ENCODE measurements at places on chromosomes 7 and 10.

- no peak for DNase-seq
Observed at GRCh38 chr7:51314726-51315125, 1.9 kb downstream of the COBL start.

DNA sequence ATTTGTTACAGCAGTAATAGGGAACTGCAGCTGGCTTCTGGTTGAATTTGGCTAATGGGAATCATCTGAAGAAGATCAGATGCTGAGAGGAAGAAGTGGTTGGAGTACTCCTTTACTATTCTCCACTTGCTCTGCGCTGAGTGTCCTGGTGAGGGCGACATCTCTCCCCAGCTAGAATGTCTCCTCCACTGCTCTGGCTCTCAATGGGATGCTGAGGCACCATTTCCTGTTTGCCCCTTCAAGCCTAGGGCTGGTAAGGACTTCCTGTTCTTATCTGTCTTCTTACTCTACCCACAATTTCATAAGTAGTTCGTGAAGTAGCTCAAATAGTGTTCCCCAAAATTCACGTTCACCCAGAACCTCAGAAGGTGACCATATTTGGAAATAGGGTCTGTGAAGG is 43.2 kb upstream of the TES start:
- DNase-seq, result no peak

GRCh38 chr7:39488467-39489393 is 77.5 kb upstream of the YAE1 start:
- DNase-seq, result no peak

- no peak for DNase-seq
Observed at GRCh38 chr7:26385240-26385639, 93.6 kb downstream of the SNX10 start.

GRCh38 chr7:28483112-28483511 is 70.8 kb downstream of the CREB5 start:
- DNase-seq, result no peak

DNA sequence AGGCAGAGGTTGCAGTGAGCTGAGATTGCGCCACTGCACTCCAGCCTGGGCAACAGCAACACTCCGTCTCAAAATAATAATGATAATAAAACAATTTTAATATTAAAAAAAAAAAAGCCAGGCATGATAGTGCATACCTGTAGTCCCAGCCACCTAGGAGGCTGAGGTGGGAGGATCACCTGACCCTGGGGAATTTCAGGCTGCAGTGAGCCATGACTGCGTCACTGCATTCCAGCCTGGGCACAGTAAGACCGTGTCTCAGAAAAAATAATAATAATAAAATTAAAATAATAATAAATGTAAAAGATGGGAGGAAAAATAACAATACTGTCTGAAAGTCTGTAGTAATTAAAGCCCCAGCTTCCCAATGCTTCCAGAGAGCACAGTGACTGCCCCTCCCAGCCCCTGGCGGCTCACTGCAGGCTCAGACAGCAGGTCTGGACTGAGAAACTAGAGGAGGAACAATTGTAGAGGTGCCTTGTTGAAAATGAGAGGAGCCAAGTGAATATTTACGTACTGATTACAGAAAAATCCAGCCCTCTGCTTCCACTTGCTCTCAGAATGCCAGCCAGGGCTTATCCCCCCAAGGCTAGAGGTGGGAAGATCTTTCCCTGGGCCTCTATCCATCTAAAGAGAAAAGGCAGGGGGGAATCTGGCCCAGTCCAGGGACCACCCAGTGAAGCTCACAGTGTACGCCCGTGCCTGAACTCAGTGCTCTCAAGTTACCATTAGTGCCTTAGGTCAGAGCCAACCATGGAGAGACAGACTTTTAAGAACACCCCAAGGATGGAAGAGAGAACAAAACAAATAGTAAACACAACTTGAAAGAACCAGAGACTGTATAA is 112.8 kb downstream of the PARD3 start:
- no peak for DNase-seq

DNA sequence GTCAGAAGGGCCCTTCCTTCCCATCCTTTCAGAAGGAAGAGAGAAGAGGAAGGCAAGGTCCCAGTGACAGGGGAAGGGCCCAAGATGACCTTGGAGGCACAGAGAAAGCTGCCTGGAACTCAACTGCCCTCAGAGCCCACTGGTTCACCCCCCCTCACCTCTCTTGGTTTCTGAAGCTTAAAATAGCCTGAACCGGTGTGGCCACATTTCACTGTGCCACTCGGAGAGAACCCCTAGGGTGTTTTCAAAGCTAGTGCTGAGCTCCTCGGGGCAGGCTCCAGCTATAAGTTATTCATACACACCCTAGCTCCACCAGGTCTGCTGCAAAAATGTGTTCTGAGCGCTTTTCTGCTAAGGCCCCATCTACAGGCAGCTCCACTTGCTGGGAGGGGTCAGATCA is 60.9 kb upstream of the ADRB1 start:
- no peak for DNase-seq

DNA sequence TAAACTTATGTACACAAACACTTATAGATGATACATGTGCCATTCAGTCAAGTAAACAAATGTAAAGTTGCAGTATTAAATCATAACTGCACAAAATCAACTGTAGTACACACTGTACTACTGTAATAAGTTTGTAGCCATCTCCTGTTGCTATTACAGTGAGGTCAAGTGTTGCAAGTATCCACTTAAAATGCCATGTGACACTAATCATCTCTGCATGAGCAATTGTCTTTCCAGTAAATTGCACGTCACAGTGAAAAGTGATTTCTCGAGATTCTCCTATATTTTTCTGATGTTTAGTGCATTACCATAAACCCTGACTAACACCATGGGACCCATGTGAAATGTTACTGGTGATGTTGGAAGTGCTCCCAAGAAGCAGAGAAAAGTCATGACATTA is 293.3 kb upstream of the SP4 start:
- no peak for DNase-seq

GRCh38 chr10:10886861-10887531 is 130.7 kb upstream of the CELF2 start:
- DNase-seq, result no peak

DNA sequence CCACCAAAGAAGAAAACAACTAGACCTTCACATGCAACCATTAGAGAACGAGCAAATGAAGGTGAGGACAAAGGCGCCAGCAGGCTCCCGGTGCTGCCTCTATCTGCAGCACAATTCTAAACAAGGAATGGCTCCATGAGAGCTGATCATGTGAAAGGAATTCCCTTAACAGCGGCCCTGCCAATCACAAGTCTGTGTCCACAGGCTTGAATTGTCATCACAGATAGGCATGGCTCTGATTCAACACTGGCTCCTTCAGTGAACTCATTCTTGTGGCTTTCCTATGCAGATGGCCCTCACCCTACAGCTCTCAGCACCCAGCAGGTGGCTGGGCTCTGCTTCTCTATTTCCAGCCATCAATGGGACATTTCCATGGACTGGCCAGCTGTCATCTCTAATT is 36.2 kb downstream of the LAMB1 start:
- DNase-seq, result no peak
